ENCODE measurements at places on chromosomes 11 and 22. TPM values are rescaled to one million over a fixed set of nuclear protein-coding genes. Genes with fewer than 3 reads are reported as not detected.

DNA sequence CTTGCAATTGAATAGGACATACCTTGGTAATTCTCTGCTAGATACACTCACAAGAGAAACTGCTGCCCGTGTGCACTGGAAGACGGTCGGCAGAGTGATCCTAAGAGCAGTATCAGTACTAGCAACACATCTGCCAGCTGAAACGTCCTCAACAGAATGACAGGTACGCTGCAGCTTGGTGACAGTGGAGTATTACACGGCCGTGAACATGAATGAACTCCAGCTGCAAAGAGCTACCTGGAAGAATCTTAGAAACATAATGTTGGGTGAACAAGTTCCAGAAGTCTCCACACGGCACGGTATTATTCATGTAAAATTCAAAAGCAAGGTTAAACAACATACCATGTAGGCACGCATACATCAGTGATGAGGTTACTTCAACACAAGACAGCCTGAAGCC is 44.4 kb downstream of the TPCN2 start:
- no peak overlapping the region for H3K27ac ChIP-seq
- H3K27me3 ChIP-seq, result no peaks in the 10 kb centered on the region
- H3K36me3 ChIP-seq, result peaks cover 20% of the 10 kb centered on the region
- no peak overlapping the region for H3K4me3 ChIP-seq
- DNase-seq, result no peak

DNA sequence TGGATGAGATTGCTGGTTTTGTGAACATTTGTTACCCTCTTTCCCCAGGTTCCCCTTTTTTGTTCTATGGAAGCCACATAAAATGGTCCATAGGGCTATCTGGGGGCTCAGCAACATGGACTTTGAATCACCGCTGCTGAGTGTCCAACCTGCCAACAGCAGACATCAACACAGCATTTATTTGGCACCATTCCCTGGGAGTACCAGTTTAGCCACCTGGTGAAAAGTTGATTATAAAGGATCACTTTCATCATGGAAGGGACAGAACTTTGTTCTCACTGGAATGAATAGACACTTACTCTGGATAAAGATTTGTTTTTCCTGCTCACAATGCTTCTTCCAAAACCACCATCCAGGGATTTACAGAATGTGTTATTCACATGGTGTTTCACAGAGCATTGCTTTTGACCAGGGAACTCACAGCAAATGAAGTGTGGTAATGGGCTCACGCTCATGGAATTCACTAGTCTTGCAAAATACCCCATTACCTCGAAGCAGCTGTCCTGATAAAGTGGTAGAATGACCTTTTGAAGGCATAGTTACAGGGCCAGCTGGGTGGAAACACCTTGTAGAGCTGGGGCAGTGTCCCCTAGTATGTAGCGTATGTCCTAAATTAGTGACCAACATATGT is 43.9 kb downstream of the ADM start:
- H3K27ac ChIP-seq, result no peak overlapping the region
- H3K4me1 ChIP-seq, result no peaks in the 10 kb centered on the region
- no peak for DNase-seq
- peaks cover 4% of the 10 kb centered on the region for H3K27me3 ChIP-seq

DNA sequence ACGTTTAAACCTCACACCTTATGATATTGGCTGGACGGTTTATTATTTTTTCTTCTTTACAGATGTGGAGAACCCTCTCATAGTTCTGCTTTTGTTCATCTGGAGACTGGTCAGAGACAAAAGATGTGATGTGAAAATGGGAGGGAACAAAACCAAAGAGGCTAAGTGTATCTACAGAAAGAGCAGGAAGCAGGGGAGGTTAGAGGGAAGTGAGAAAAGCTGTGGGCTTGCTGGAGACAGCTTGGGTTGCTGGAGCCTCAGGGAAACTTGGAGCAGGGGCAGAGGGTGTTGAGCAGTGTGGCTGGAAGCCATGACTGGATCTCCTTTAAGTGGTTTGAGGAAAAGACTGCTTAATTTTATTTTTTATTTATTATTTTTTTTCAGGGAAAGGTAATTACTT is 79.0 kb upstream of the SNX19 start:
- H3K4me3 ChIP-seq, result no peak overlapping the region
- no peaks in the 10 kb centered on the region for H3K4me1 ChIP-seq
- DNase-seq, result no peak
- no peak overlapping the region for H3K27ac ChIP-seq
- H3K36me3 ChIP-seq, result no peaks in the 10 kb centered on the region
- H3K27me3 ChIP-seq, result no peaks in the 10 kb centered on the region

SLC6A5 gene
- not detected for total RNA-seq

DNA sequence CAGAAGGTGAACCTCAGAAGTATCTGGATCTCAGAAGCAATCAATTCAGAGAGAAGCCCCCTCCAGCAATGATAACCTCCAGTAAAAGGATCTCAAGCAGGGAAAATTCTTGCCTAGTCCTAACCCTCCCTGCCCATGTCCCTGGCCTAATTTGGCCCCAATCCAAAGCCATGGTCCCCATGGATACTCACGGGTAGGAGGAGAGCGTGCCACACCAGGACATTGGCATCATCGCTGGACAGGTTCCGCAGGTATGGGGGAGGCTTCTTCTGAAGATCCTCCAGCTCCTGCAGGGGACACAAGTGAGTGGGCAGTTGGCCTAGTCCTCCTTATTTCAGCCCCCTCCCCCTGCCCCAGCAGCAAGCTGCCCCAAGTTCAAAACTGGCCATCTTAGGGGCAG is 7.3 kb downstream of the UBE2L6 start:
- no peaks in the 10 kb centered on the region for H3K27me3 ChIP-seq
- H3K36me3 ChIP-seq, result peaks cover 38% of the 10 kb centered on the region
- DNase-seq, result no peak

ANGPTL5 gene
- total RNA-seq, result not detected

DNA sequence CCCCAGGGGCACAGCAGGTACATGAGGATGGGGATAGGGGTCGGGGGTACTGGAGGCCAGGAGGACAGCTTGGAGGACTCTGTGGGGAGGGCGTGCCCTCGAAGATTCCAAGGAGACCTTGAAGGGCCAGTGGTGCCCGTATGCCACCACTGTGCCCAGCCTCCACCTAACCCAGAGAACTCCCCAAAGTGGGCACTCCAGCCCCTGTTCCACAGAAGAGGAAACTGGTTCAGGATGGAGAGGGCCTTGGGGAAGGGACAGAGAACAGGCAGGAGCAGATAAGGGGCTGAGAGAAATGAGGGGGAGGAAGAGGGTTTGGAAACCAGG is 2.2 kb upstream of the PHLDA2 start:
- H3K27ac ChIP-seq, result no peak overlapping the region
- H3K27me3 ChIP-seq, result peaks cover 23% of the 10 kb centered on the region
- peaks cover 25% of the 10 kb centered on the region for H3K4me1 ChIP-seq

Measured in activated CD8-positive, alpha-beta T cell treated with anti-CD3 and anti-CD28 coated beads for 36 hours (primary cell).